Prostate gland (tissue), 2 donors: ENCODE measurements at places on chromosomes 16 and 17. TPM values are rescaled to one million over a fixed set of nuclear protein-coding genes. Genes with fewer than 3 reads are reported as not detected.

Gene CES4A
- 10.7 TPM for total RNA-seq

Gene ARL5C
- not detected for total RNA-seq

Gene PITPNM3
- 7.9 TPM for total RNA-seq

Gene MYL4
- total RNA-seq: 4.3 TPM

Gene COX6A2
- total RNA-seq: not detected

Gene CCL23
- total RNA-seq: 7.4 TPM

Gene VMO1
- total RNA-seq: 2.6 TPM

Gene LRRC45
- total RNA-seq: 22.2 TPM

Gene ZG16
- total RNA-seq: not detected

Gene CARD14
- total RNA-seq: 27.3 TPM

Gene CCL5
- 4.5 TPM for total RNA-seq

Gene TUBB3
- total RNA-seq: 0.82 TPM

Gene RAMP2
- 16.3 TPM for total RNA-seq

Gene VKORC1
- 106 TPM for total RNA-seq

Gene OMG
- total RNA-seq: not detected

Gene SLC46A1
- total RNA-seq: 20.1 TPM

Gene LGALS9C
- 0.18 TPM for total RNA-seq

Gene MMP25
- 1.4 TPM for total RNA-seq

Gene SCPEP1
- total RNA-seq: 103 TPM

Gene GUCY2D
- not detected for total RNA-seq

Gene CLEC10A
- 0.55 TPM for total RNA-seq

Gene AURKB
- 2.1 TPM for total RNA-seq

Gene SLC12A3
- 0.23 TPM for total RNA-seq

Gene CASKIN1
- 0.77 TPM for total RNA-seq

Gene ABCC3
- total RNA-seq: 65.9 TPM

Gene EFCAB13
- 8.9 TPM for total RNA-seq

Gene PYY
- total RNA-seq: not detected
